ENCODE measurements at places on chromosomes 16 and 17.

GRCh38 chr16:54479546-54479945, 193.0 kb upstream of the IRX3 start:
- DNase-seq, result no peak

GRCh38 chr16:70478912-70479341, 24.5 kb downstream of the FCSK start:
- no peak for DNase-seq

DNA sequence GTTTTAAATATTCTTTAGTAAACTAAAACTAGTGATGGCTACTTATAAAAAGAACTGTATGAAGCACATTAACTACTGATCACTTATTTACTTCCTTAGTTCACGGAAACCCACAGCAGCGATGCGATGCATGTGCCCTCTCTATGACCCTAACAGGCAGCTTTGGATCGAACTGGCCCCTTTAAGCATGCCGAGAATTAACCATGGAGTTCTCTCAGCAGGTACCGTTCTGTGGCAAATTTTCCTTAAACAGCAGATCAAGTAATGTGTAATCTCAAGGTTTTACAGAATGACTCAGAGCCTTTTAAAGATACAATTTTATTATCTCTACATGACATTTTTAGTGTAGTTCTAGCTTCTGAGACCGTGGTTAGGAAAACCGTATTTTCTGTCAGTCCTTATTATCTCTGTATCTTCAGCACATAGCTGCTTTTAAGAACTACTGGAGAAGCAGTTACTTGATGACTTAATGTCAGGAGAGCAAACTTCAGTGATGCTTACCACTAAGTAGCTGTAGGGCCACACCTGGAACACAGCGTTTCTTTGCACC, 43.0 kb downstream of the GAN start:
- DNase-seq, result no peak

DNA sequence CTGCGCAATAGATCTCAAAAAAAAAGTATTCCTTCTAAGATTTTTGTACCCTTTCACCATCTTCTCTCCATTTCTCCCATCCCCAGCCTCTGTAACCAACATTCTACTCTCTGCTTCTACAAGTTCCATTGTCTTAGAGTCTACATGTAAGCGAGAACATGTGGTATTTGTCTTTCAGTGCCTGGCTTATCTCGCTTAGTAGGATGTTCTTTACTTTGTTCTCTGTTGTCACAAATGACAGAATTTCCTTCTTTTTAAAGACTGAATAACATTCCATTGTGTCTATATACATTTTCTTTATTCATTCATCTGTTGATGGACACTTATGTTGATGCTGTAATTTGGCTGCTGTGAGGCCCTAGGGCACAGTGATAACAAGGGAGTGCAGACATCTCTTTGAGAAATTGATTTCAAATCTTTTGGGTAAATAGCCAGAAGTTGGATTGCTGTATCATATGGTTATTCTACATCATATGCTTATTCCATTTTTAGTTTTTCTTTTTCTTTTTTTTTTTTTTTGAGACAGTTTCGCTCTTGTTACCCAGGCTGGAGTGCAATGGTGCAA, 37.7 kb upstream of the MYH10 start:
- no peak for DNase-seq

- no peak for DNase-seq
Observed at GRCh38 chr16:50671644-50672260, 9.4 kb downstream of the SNX20 start.

GRCh38 chr17:34222722-34223497, 32.2 kb upstream of the CCL2 start:
- DNase-seq, result no peak

DNA sequence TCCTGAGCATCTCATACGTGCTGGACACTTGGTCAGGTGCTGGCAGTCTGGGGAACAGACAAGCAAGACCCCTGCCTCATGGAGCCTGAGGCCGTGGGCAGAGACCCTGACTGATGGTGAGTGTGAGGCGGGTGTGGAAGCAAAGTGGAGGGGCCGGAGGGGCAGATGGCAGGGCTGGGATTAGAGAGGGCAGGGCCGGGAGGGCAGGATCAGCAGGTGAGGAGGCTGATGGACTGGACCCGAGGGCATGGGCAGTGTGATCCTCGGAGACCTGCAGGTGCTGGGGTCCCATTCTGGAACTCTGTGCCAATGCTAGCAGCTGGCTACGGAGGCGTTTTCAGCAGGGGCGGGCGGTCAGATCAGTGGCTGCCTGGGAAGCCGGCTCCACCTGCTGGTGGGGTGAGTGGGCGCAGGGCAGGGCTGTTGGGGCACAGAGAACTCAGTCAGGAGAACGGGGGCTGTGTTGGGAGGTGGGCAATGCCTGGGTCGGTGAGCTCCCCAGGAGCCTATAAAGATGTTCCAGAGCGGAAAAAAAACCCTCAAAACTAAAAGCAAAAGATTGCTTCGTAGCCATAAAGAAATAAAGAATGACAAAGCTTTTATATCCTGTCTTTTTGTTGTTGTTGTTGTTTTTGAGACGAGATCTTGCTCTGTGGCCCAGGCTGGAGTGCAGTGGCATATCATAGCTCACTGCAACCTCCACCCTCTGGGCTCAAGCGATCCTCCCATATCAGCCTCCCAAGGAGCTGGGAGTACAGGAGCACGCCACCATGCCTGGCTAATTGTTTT, 8.9 kb upstream of the C16orf74 start:
- no peak for DNase-seq

GRCh38 chr17:76504117-76504516, 2.9 kb upstream of the RHBDF2 start:
- DNase-seq, result no peak

Data from stimulated activated CD8-positive, alpha-beta memory T cell treated with anti-CD3 and anti-CD28 coated beads, Interleukin-7, amount 100 ng/mL, for 1 hour (primary cell).